ENCODE measurements at places on chromosomes 5 and 9.

- no peak for DNase-seq
Measured at GRCh38 chr5:176413255-176413565, 3.1 kb downstream of the CLTB start.

DNA sequence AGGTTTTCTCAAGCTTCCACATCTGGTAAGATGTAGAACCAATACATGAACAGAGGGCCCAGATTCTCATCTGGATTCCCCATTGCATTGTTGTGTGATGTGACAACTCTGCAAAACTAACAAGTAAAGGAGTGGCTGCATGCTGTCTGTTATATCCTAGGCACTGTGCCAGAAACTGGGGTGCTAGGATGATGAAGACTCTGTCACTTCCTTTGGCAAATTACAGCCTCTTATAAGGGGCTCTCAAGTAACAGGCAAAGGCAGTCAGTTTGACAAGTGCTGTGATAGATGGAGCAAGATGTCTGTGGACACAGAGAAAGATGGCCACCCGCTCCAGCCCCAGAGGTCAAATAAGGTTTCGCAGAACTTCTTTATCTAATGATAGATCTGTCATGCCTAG is 115.7 kb downstream of the PAPPA start:
- DNase-seq: no peak

DNA sequence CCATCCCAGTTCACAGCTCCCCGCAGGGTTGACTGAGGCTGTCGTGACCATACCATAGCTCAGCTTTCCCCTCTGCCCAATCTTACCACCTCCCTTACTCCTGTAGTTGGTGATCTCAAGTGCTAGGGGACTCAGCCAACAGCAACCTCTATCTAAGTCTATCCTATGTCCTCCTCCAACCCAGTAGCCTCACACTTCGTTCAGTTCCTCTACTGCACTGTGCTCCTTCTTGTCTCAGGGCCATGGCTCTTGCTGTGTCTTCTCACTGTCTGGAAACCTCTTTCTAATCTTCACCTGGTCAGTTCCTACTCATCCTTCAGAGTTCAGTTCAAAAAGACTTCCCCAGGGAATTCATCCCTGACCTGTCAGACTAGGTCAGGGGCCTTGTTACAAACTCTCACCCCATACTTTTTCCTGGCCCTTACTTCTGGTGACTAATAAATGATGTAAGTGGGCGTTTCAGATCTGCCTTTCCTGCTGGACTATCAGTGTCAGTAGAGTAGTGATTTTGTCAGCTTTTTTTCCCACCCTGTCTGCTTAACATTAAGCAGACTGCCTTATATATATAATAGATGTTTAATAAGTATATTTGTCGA is 53.6 kb upstream of the NR3C1 start:
- peak; percentile 76 for DNase-seq

DNA sequence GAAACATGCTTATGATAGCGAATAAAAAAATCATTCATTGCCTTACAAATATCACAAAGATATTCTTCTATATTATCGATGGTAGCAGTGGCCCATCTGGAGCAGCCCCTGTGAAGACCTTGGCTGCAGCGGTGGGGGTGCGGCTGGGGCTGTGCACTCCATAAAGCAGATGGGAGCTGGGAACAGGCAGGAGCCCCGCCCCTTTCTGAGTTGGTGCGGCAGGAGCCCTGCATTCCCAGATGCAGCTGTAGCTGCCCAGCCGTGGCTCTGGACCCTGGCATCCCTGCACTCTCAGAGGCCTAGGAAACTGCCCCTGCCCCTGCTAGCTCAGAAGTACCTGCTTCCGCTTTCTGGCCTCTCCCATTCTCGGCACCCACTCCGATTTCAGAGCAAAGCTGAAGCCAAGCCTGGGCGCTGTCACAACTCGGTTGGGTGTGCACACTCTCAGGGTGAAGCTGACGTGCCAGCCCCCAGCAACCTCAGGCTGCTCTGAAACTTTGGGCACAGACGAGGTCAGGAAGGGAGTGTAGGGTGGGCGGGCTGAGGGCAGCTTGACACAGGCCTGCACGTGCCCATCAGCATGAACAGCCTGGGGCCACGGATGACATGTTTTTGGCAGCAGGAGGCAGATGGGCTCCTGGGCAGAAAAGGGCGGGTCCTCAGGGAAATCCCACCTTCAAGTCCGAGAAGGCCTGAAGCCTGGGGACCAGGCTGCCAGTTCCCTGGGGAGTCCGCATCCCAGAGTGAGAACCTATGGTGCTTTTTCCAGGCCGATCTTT is 1440.8 kb upstream of the ACO1 start:
- no peak for DNase-seq

- DNase-seq: peak; percentile 95
Measured at GRCh38 chr5:96146675-96147074, 185.0 kb upstream of the ELL2 start.

DNA sequence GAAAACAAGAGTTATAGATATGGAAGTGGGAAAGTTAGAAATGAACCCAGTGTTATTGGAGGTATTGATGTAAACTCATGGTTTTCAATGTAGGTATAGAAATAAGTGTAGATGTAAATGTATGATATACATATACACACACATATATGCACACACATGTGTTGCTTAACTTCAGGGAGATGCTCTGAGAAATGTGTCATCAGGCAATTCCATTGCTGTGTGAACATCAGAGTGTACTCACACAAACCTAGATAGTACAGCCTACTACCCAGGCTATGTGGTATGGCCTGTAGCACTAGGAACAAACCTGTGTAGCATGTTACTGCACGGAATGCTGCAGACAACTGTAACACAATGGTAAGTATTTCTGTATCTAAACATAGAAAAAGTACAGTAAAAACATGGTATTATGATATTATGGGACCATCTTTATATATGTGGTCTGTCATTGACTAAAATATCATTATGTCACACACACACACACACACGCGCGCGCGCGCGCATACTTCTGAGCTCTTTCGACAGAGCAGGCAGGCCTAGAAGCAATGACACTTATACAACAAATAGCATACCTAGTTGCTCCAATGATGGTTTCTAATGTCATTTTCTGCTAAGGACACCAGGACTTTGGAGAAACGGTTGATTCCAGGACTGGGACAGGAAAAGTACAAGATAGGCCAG is 86.6 kb downstream of the MACROH2A1 start:
- DNase-seq: peak; percentile 61

DNA sequence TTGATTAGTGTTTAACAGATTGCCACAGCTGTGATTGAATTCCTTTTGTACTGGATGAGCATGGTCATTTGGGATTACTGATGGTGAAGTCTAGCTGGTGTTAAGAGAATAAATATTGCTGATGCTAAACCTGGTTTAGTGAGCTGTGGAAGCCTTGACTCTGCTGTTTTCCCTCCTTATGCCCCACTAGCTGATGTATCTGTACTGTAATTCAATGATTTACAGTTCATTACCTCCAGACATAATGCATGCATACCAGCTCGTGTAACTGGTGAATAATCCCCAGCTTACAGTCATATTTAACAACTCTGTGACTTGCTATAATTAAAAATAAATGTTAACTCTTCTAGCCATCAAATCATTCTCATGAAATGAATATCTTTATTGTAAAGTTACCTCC is 1.7 kb upstream of the CMYA5 start:
- DNase-seq: no peak

DNA sequence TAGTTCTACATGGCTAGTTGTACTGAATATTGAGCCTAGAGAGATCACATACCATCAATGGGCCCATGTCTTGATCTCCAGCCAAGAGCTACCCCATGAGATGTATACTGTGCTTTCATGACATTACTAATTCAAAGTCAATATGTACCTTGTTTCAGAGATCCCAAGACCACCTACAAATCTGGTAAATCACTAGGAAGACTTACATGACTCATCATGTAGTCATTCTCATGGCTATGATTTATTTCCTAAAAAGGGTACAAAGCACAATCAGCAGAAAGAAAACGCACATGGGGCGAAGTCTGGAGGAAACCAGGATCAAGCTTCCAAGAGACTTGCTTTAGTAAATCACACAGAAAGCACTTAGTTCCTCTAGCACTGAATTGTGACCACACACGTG is 103.0 kb downstream of the PCSK5 start:
- DNase-seq: peak; percentile 41

- no peak for DNase-seq
Measured at GRCh38 chr9:87818308-87818707, 64.4 kb upstream of the SPATA31E1 start.

- DNase-seq: peak; percentile 90
Measured at GRCh38 chr5:73673161-73673591, 47.2 kb downstream of the ARHGEF28 start.

DNA sequence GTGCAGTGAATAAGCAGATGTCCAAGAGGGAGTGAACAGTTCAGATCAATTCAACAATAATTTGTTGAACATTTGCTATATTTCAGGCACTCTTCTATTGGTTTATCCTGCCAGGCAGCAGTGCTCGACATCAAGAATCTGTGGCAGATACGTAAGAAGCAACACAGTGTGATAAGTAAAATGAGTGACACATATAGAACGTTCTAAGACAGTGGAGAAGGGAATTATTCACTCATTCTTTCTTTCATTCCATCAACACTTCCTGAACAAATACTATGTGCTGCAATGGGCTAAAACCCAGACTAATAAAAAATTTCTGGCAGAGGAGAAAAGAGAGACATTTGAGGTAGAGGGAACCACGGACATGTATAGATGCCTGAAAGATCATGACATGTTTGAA is 89.9 kb upstream of the GLIS3 start:
- DNase-seq: no peak

- DNase-seq: no peak
Measured at GRCh38 chr9:82467436-82467835, 478.9 kb downstream of the SPATA31D1 start.

DNA sequence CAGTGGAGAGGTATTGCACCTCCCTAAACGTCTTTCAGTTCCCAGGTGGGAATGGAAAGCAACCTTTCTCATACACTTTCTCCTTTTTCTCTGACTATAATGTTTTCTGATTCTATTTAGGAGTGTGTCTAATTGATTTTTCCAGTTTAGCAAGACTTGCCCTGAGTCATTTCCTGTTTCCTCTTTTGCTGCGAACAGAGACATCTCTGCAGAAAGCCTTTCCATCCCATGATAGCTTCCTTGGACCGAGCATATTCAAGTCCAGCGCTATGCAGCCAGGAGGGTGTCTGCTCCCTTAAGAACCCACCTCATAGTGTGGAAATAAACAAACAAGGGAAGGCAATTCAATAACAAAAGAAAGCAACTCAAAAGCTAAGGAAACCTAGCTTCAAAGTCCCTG is 60.0 kb upstream of the CDH6 start:
- peak; percentile 61 for DNase-seq

DNA sequence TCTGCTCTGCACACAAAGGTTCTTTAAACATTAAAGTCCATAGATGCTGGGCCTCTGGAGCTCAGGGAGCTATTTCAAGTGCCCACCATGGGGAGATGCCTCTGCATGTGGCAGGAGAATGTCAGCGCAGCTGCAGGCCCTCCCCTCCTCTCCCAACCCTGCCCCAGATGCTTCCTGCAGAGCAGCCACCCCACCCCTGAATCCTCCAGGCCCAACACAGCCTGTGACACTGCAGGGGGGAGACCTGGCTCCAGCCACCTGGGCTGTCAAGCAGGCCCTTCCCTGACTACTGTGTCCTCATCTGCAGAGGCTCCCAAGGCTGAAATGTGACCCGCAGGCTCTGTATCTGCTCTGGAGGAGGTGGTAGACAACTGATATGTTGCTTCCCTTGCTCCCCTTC is 213.9 kb downstream of the GABBR2 start:
- no peak for DNase-seq

GRCh38 chr9:83469722-83470121 is 68.5 kb downstream of the FRMD3 start:
- DNase-seq: no peak

- DNase-seq: no peak
Measured at GRCh38 chr9:119175581-119175980, 193.7 kb downstream of the BRINP1 start.

GRCh38 chr9:136854113-136854841 is 2.1 kb downstream of the MAMDC4 start:
- no peak for DNase-seq

DNA sequence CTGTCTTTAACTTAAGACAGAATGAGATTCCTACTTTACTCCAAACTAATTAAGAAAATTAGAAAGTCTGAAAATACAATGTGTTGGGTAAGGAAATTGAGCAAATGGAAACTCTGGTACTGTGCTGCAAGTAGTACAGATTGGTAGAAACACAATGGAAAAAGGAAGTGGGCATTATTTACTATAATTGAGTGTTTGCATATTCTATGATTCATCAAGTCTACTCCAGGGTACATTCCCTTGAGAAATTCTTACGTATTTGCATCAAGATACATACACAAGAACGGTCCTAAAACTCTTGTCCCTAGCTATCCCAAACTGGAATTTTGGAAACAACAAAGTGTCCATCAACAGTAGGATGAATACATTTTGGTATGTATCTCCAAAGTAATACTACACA is 123.5 kb upstream of the TARS1 start:
- peak; percentile 52 for DNase-seq

GRCh38 chr5:103295871-103296270 is 37.3 kb downstream of the MACIR start:
- no peak for DNase-seq

GRCh38 chr5:43376496-43377140 is 35.6 kb downstream of the CCL28 start:
- no peak for DNase-seq

GRCh38 chr5:93407454-93407853 is 173.6 kb downstream of the NR2F1-AS1 start:
- no peak for DNase-seq

- DNase-seq: no peak
Measured at GRCh38 chr5:14272548-14273205, 129.5 kb downstream of the TRIO start.

GRCh38 chr9:87500491-87501270 is 3.0 kb downstream of the DAPK1 start:
- no peak for DNase-seq

DNA sequence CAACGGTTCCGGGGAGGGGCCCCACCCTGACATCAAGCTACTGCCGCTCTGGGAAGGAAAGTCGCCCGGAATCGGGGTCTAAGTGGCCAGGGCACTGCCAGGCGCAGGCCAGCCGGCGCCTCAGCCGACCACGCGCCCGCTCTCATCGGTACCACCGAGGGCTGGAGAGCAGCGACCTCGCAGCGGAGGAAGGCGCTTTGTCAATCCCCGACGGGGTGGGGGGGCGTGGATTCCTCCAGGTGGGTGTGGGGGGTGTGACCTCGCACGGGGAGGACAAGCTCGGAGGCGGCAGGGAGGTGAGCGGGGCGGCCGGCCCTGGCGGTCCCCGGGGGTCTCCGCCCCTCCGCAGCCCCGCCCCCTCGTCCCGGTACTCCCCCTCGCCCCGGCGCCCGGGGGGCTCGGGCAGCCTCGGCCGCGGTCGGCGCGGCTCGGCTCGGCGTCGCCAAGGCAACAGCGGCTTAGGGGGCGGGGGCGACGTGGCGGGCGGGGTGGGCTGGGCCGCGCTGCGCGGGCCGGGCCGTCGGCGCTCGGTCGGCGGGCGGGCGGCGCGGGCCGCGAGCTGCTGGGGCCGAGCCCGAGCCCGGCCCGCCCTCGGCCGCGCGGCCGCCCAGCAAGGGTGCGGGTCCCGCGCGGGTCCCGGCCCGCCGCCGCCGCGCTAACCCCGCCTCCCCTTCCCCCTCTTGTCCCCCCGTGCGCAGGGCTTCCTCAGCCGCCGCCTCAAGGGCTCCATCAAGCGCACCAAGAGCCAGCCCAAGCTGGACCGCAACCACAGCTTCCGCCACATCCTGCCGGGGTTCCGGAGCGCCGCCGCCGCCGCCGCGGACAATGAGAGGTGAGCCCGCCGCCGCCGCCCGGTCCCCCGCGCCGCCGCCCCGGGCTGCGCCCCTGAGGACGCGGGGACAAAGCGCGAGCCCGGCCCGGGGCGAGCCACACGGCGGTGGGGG is 47.5 kb downstream of the DAB2IP start:
- DNase-seq: peak; percentile 55

GRCh38 chr5:149381261-149381985 is 2.3 kb upstream of the IL17B start:
- no peak for DNase-seq

Data from IMR-90 (cell line).